Peyer's patch (tissue), 4 donors: ENCODE measurements at places on chromosomes 3 and 15. TPM values are rescaled to one million over a fixed set of nuclear protein-coding genes. Genes with fewer than 3 reads are reported as not detected.

- H3K27me3 ChIP-seq, result no peaks in the 10 kb centered on the region
- H3K4me1 ChIP-seq, result no peaks in the 10 kb centered on the region
- no peaks in the 10 kb centered on the region for H3K36me3 ChIP-seq
- no peak overlapping the region for H3K4me3 ChIP-seq
- H3K27ac ChIP-seq, result no peak overlapping the region
- DNase-seq, result no peak
These were observed 1.1 kb upstream of the CEMIP start for GRCh38 chr15:80777826-80778620.

SLC9C1 gene
- not detected for total RNA-seq

PLA2G4E gene
- 1.5 TPM for total RNA-seq

ZNF860 gene
- total RNA-seq, result not detected

DNA sequence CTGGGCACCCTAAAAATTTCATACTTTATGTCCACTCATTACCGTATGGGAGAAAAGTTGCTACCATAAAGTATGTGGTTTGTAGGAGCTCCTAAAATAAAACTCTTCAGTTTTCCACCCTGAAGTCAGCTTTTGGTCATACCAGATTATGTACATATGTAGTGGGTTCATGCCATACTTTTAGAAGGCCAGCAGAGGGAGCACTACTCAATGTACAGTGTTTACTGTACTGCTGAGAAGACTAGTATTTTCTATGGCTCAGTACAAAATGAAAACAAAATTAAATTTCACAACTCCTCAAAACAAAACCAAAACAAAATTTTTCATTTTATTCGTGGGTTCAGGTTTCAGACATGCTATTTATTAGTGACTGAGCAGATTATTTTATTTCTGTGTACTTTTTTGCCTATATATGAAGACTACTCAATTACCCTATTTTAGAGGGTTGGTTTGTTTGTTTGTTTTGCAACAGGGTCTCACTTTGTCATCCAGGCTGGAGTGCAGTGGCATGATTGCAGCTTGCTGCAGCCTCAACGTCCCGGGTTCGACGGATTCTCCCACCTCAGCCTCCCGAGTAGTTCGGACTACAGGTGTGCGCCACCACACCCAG, 24.3 kb downstream of the NXPE3 start:
- no peak overlapping the region for H3K4me3 ChIP-seq
- no peaks in the 10 kb centered on the region for H3K4me1 ChIP-seq
- peaks cover 8% of the 10 kb centered on the region for H3K36me3 ChIP-seq
- DNase-seq, result no peak
- no peak overlapping the region for H3K27ac ChIP-seq

DNA sequence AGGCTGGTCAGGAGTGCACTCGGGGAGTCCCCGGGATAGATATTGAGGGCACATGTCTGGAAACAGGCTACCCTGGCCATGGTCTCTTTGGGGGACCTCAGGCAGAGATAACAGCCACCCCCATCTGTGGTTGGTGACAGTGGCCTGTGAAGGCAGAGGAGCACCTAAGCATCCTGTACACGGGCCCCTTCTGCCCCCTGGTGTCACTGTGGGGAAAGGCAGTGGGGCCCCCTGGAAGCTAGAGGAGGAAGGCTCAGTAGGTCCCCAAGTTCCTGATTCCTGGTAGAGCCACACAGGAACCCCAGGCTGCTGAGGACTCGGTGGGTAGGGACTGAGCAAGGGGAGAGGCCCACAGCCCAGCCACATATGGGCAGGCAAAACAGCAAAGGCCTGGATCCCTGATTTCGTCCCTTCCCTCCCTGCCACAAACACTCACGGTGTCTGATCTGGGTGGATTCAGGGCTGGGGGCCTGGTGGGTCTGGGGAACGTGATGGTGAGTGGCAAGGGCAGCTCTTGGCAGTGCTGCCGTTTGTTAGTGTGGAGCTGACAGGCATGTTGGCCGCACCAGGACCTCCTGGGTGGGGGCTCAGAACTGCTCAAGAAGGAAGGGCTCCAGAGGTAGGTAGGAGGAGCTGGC, 14.1 kb upstream of the CXCR6 start:
- H3K36me3 ChIP-seq, result no peaks in the 10 kb centered on the region
- no peaks in the 10 kb centered on the region for H3K4me1 ChIP-seq
- DNase-seq, result peak; percentile 61

DNA sequence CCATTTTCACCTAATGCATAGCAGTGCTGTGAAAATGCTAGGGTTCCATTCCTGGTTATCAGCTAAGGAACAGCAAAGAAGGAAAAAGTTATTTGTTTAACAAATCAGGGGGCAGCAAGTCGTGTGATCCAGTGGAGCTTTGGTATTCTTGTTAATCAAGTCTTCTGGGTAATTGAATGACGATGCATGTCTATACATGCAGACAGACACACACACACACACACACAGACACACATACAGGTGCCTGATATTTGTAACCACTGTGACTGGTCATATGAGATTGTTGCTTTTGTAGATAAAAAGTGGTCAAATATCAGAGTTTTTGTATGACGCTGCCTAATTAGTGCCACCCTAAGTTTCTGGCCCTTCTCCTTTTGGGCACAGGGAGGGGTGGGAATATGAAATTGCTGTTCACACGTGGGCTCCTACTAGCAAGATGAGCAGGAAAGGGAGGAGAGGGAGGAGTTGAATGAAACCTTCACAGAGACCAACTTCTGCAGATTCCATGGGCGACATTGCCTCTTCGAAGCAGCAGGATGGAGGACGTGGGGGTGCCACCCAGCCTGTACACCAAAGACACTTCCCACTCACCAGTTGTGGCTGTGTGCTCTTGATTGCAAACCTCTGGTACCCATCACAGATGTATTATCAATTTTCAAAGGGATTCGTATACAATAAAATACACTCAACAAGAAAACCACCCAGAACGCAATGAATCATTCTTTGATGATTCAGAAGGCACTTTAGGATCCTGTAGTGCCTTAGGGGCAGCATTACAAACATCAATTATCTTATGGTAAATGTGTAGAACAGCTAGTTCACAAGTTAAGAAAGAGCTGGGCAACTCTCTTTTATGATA, 281.9 kb upstream of the ICE2 start:
- no peak for DNase-seq
- no peaks in the 10 kb centered on the region for H3K27me3 ChIP-seq
- H3K27ac ChIP-seq, result no peak overlapping the region
- H3K4me3 ChIP-seq, result no peak overlapping the region

- H3K27ac ChIP-seq, result no peak overlapping the region
- H3K36me3 ChIP-seq, result no peaks in the 10 kb centered on the region
- H3K4me3 ChIP-seq, result no peak overlapping the region
- H3K27me3 ChIP-seq, result no peaks in the 10 kb centered on the region
- no peak for DNase-seq
These were observed 36.9 kb downstream of the GPR171 start for GRCh38 chr3:151166161-151166560.

GRCh38 chr3:111610612-111611054, 15.5 kb upstream of the ZBED2 start:
- no peaks in the 10 kb centered on the region for H3K27me3 ChIP-seq
- H3K36me3 ChIP-seq, result no peaks in the 10 kb centered on the region
- DNase-seq, result no peak
- H3K27ac ChIP-seq, result peak overlapping the region; percentile 28
- H3K4me3 ChIP-seq, result no peak overlapping the region

GRCh38 chr3:100737334-100737733, 28.0 kb downstream of the TFG start:
- H3K36me3 ChIP-seq, result no peaks in the 10 kb centered on the region
- no peak overlapping the region for H3K4me3 ChIP-seq
- no peaks in the 10 kb centered on the region for H3K27me3 ChIP-seq
- no peak for DNase-seq

DNA sequence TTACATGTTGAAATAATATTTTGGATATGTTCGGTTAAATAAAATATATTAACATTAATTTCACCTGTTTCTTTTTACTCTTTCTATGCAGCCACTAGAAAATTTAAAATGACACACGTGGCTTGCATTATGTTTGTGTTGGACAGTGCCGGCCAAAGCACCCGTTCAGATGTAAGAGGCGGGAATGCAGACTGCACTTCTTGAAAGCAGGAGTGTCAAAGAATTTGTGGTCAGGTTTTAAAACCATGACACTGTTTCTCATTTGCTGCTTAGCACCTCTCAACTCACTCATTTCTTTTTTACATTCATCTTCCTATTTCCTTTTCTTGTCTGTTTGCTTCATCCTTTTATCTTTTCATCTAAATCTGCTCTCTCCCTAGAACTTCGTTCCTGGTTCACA, 35.3 kb upstream of the MINAR1 start:
- H3K4me3 ChIP-seq, result no peak overlapping the region
- no peaks in the 10 kb centered on the region for H3K4me1 ChIP-seq
- DNase-seq, result no peak
- no peaks in the 10 kb centered on the region for H3K36me3 ChIP-seq

TMC3 gene
- not detected for total RNA-seq

DNA sequence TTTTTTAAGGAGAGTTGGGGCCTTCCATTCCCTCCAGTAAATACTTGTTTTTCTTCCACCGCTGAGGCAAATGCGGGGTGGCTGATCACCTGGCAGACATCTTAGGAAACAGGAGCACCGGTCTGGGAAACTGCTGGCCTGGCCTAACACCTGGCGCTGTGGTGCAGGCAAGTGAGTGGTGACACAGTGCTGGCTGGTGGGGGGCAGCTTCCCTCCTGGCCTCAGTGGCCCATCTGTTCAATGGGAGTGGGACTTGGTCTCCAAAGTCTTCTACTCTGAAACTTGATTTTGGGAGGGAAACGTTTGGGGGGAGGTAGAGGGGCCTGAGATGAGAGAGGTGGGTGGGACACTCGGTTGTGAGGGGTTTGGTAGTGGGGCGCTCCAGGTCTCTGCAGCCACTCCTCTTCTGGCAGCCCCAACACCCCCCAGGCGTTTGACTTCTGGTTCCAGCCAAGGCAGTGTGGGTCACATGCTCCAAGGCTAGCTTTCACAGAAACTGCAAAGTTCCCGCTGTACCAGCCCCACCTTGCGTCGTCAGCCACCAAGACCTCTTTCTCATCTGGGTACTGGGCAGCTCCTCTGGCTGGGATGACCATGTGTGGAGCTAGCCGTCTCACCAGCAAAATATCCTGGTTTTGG, 4.7 kb downstream of the GHRL start:
- H3K4me1 ChIP-seq, result no peaks in the 10 kb centered on the region
- no peaks in the 10 kb centered on the region for H3K36me3 ChIP-seq
- no peak overlapping the region for H3K27ac ChIP-seq
- no peak for DNase-seq

DNA sequence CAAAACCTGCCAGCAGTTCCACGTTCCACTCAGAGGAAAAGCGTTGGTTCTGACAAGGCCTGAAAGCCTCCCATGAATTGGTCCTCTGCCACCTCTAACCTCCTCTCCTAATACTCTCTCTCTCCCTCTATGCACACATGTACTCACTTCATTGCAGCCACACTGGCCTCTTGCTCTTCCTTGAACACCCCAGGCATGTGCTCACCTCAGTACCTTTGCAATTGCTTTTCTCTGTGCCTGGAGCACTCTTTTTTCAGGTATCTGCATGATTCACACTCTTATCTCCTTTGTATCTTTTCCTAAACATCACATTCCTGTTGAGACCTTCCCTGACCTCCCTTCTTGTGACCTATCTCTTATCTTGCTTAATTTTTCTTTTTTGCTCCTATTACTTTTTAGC, 178.2 kb upstream of the FEZF2 start:
- H3K27me3 ChIP-seq, result no peaks in the 10 kb centered on the region
- no peaks in the 10 kb centered on the region for H3K4me1 ChIP-seq
- no peak overlapping the region for H3K27ac ChIP-seq
- H3K4me3 ChIP-seq, result no peak overlapping the region
- H3K36me3 ChIP-seq, result no peaks in the 10 kb centered on the region

GRCh38 chr3:159263750-159264553, 462.1 kb downstream of the MFSD1 start:
- no peak overlapping the region for H3K4me3 ChIP-seq
- H3K4me1 ChIP-seq, result no peaks in the 10 kb centered on the region
- DNase-seq, result no peak
- no peaks in the 10 kb centered on the region for H3K27me3 ChIP-seq
- H3K36me3 ChIP-seq, result no peaks in the 10 kb centered on the region

- no peaks in the 10 kb centered on the region for H3K27me3 ChIP-seq
- H3K27ac ChIP-seq, result no peak overlapping the region
- H3K36me3 ChIP-seq, result no peaks in the 10 kb centered on the region
- no peaks in the 10 kb centered on the region for H3K4me1 ChIP-seq
- DNase-seq, result no peak
- no peak overlapping the region for H3K4me3 ChIP-seq
These were observed 122.6 kb upstream of the EPHA3 start for GRCh38 chr3:88984832-88985231.

GRCh38 chr3:81465510-81466200, 295.8 kb downstream of the GBE1 start:
- no peak overlapping the region for H3K4me3 ChIP-seq
- H3K27me3 ChIP-seq, result no peaks in the 10 kb centered on the region
- no peak for DNase-seq
- no peak overlapping the region for H3K27ac ChIP-seq

GRCh38 chr3:119257654-119258410, 17.2 kb upstream of the B4GALT4 start:
- no peaks in the 10 kb centered on the region for H3K36me3 ChIP-seq
- H3K4me3 ChIP-seq, result no peak overlapping the region
- H3K4me1 ChIP-seq, result no peaks in the 10 kb centered on the region

DNA sequence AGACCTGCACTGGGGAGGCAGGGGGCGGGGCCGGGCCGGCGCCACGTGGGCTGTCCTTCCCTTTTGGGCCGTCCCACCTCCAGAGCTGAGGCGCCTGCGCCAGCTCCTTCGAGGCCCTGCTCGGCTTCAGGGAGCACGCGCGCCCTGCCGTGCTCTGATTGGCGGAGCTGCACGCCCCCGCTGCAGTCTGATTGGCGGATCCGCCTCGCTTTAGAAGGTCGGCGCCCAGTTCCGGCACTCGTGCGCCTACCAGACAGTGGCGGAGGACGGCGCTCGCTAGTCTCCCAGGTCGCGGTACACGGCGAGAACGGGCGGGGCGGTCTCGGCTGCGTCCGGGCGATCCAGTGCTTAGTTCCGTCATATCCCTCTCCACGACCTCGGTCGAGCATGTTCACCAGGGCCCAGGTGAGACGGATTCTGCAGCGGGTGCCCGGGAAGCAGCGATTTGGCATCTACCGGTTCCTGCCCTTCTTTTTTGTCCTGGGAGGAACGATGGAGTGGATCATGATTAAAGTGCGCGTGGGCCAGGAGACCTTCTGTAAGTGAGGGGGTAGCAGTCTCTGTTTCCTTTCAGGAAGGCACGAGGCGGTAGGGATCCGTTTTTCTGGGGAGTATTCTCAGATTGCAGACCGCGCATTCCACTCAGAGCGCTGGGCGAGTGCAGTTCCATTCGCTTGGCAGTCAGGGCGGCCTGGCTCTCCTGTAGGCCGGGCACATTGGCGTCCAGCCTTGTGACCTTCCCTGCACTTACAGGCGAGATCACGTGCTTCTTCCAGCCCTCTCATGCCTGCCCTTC, at the start of gene UQCC5:
TSS of gene UQCC5 (plus strand) at position 237 of the 796 bp plus-strand sequence. CDS start at position 388, 151 bp downstream.
- H3K27me3 ChIP-seq, result no peaks in the 10 kb centered on the region
- H3K27ac ChIP-seq, result peak within 1 kb of the TSS; percentile 75
- peak within 1 kb of the TSS; percentile 60 for H3K4me3 ChIP-seq
- peaks cover 21% of the 10 kb centered on the region for H3K4me1 ChIP-seq
- DNase-seq, result peak; percentile 97
